ENCODE measurements at places on chromosomes 3 and 15.

DNA sequence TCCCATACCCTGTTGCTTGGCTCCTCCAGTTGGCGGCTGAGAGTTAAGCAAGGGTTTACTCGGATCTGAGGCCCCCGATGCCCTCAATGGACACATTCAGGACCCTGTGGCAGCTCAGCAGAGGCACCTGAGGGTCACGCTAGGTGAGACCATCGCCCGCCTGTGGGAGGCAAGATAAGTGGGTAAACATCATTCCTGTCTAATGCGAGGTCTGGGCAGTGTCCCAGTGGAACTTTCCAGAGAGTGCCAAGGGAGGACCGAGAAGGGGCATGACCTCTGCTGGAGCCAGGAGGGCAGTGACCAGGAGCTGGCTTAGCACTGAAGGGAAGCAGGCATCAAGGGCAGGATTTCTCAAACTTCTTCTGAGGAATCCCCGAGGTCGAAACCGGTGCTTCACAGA is 65.4 kb upstream of the SEC61A1 start:
- no peak for DNase-seq

- DNase-seq, result no peak
These were observed 16.7 kb downstream of the KAT2B start for GRCh38 chr3:20056725-20057611.

DNA sequence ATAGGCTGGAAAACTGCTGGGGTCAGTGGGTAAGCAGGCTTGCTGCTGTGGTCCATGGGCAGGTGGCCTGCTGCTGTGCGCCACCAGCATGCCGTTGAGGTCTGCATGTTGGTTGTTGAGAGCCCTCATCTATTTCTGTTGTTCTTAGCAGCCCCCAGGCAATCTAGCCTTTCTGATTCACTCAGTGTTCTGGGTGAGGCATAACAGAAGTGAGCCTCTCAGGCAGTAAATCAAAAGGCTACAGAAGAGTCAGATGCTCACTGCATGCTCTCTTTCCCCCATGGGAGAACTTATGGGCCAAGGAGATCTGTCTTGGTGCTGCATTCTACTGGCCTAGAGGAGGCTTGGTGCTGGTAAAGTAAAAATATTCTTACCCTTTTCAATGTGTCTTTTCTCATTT is 67.8 kb upstream of the ATP10A start:
- no peak for DNase-seq

DNA sequence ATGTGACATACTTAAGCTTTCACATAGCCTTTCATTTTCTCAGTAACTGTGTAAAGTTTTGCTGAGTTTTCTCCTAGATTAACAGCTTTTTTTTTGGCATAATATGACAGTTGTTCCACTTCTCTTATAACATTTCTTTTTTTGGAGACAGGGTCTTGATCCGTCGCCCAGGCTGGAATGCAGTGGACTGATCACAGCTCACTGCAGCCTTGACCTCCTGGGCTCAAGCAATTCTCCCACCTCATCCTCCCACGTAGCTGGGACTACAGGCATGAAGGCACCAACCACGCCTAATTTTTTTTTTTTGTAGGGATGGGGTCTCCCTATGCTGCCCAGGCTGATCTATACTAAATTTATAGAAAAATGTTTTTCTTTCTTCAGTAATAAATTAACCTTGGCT is 30.1 kb downstream of the DLG1 start:
- DNase-seq, result no peak

GRCh38 chr3:112699436-112699978 is 58.6 kb upstream of the CCDC80 start:
- no peak for DNase-seq
